ENCODE measurements at places on chromosomes 16 and 17. TPM values are rescaled to one million over a fixed set of nuclear protein-coding genes. Genes with fewer than 3 reads are reported as not detected.

The CLEC18A gene
- 2.0 TPM for total RNA-seq

The CHD3 gene
- 274 TPM for total RNA-seq

The PDILT gene
- total RNA-seq, result not detected

The OTOA gene
- total RNA-seq, result 0.19 TPM

The CCL23 gene
- total RNA-seq, result not detected

The PLEKHH3 gene
- total RNA-seq, result 0.58 TPM

The KRT14 gene
- not detected for total RNA-seq

DNA sequence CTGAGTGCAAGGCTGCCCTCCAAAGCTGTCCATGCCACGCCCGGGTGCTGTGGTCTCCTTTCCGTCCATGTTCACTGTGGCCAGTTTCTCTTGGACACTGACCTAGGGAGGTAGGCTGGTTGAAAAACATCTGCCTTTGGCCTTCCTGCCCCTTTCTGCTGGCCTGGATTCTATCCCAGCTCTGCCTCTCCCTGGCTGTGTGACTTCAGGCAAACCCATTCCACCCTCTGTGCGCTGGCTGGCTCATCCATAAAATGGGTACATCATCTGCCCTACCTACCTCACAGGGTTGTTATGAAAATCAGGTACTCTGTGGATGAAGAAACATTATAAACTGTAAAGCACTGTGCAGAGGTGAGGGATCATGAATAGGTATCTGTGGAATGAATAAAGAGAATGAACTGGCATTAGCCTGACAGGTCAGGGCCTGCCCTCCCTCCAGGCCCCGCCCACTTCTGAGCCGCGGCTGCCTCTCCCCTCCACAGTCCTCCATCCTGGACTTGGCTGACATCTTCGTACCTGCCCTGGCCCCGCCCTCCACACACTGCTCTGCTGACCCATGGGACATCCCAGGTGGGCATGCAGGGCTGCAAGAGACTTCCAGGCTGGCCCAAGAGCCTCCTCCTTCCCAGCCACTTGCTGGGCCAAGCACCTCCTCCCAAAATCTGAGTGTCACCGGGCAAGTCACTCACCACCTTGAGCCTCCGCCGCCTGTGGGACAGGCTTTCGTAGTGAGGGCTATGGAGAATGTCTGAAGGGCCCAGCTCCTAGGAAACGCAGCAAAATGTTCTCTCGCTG is 7.0 kb upstream of the SPATA20 start:
- H3K27ac ChIP-seq, result no peak overlapping the region
- no peak for DNase-seq
- H3K4me3 ChIP-seq, result no peak overlapping the region
- no peaks in the 10 kb centered on the region for H3K27me3 ChIP-seq
- H3K4me1 ChIP-seq, result peaks cover 18% of the 10 kb centered on the region

DNA sequence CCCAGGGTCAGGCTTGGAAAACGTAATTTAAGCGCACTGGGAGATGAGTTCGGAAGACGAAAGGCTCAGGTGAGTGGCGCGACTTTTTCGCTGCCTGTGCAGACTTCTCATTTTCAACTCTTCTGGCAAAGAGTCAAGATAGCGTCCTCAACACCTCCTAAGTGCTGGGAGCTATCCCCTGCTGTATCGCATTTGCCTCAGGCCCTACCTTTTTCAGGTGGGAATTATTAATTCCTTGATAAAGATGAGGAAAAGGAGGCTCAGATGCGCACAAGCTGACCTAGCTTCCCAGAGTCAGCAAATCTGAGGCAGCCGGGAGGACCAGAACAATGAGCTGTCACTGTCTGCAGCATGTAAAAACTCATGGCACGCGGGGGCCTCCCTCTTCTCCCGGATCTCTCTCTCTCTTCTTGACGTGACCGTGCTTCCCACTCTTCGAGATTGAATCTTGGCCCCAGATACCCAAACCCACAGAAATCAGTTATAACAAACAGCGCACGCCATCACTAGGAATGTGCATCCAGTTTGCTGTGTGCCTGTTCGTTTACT is 512 bp upstream of the ADAMTS18 start:
- H3K36me3 ChIP-seq, result no peaks in the 10 kb centered on the region
- no peak overlapping the region for H3K4me3 ChIP-seq
- peaks cover 14% of the 10 kb centered on the region for H3K27me3 ChIP-seq
- H3K4me1 ChIP-seq, result no peaks in the 10 kb centered on the region
- H3K27ac ChIP-seq, result no peak overlapping the region

GRCh38 chr17:63881935-63882601 is at the start of gene GH2:
Gene GH2, minus strand, starts transcription at chr17:63881944. Its CDS starts 143 bp downstream, at chr17:63881801.
- H3K27ac ChIP-seq, result no peak within 1 kb of the TSS
- no peaks in the 10 kb centered on the region for H3K36me3 ChIP-seq
- DNase-seq, result peak; percentile 54
- no peaks in the 10 kb centered on the region for H3K4me1 ChIP-seq
- H3K4me3 ChIP-seq, result no peak within 1 kb of the TSS

DNA sequence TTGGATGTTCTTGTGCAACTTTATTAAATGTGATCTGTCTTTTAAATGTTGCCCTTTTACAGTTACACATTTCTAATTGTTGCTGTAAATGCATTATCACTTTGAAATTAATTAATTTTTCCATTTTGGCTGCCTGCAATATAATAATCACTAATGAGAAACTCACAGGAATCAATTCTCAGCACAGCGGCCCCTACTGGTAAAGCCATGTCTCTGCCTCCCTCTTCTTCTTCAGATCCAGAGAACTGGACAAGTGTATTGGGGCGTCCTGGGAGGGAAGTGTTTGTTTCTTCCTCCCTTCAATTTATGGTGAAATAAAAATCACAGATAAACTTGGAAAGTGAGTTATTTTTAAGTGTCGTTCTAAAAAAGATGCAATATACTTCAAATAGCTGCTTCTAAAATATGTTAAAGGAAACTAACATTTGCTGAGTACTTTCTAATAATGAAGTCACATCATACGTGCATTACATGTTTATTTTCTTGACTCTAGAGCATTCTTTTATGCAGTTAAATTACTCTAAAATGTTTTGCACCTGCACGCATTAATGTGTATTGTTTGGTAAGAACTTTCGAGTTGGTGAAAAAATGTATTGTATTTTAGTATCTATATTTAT is 338.0 kb downstream of the WWOX start:
- H3K27ac ChIP-seq, result no peak overlapping the region
- H3K36me3 ChIP-seq, result no peaks in the 10 kb centered on the region
- DNase-seq, result peak; percentile 13
- H3K4me1 ChIP-seq, result no peaks in the 10 kb centered on the region

DNA sequence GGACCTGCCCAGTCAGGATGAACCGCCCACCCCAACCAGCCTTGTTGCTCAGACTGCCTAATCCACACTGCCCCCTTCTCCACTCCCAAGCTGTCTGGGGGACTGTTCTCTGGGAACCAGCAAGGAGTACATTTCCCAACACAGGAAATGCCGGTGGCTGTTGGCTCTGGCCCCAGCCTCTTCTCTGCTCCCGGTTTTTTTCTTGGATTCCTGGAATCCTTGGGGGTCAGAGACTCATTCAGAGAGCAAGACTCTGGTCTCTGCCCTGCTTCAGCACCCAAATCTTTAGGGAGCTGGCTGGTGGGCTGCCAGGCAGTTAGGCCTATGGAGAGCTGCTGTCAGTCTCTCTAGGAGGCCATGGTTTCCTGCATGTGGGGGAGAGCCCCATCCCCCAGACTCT is 10.8 kb upstream of the MTMR4 start:
- peaks cover 19% of the 10 kb centered on the region for H3K27me3 ChIP-seq
- H3K36me3 ChIP-seq, result no peaks in the 10 kb centered on the region

DNA sequence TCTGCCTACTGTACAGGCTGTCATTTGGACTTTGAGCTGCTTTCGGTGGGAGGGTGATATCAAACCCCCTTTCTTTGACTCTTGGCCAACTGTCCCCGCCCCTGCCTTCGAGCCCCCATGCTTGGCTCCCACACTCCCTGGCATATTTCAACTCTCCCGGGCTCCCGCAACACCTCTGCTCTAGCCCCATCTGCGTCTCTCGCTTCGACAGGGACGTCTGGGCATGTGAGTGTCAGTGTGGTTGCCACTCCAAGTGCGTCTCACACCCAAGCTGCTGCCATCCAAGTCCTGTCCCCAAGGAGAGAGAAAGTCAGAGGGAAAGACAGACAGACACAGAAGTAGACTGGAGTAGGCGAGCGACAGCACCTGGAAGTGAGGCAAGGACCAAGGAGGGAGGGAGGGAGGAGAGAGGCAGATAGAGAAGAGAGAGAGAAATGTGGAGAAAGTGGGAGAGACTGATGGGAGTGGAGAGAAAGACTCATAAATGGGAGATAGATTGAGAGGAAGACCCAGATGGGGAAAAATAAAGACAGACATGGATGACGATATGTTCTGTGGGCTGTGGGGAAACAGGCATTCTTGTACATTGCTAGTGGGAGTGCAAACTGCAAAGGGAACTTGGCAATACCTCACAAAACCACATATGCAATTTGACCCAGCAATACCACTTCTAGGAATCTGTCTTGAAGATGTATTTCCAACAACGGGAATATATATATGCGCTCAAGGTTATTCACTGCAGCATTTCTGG is 11.8 kb downstream of the STARD3 start:
- no peaks in the 10 kb centered on the region for H3K27me3 ChIP-seq
- H3K27ac ChIP-seq, result no peak overlapping the region
- H3K4me3 ChIP-seq, result no peak overlapping the region
- no peak for DNase-seq
- H3K36me3 ChIP-seq, result peaks cover 13% of the 10 kb centered on the region

DNA sequence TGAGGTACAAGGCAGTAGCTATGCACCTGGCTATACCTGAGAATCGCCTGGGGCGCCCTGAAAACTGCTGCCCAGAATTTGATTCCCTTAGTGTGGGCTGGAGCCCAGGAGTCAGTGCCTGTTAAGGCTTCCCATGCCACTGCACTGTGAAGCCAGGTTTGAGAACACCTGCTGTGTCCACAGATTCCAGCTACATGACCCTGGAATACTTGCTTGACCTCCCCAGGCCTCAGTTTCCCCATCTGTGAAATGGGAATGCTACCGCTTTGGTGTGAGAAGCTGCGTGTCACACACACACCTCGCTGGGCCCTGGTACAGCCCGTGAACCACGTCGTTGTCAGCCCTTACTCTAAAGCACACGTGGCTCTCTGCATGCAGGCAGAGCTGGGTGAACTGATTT is 271.0 kb downstream of the C16orf95 start:
- DNase-seq, result no peak
- H3K4me1 ChIP-seq, result no peaks in the 10 kb centered on the region
- H3K27me3 ChIP-seq, result no peaks in the 10 kb centered on the region
- no peaks in the 10 kb centered on the region for H3K36me3 ChIP-seq
- no peak overlapping the region for H3K27ac ChIP-seq

DNA sequence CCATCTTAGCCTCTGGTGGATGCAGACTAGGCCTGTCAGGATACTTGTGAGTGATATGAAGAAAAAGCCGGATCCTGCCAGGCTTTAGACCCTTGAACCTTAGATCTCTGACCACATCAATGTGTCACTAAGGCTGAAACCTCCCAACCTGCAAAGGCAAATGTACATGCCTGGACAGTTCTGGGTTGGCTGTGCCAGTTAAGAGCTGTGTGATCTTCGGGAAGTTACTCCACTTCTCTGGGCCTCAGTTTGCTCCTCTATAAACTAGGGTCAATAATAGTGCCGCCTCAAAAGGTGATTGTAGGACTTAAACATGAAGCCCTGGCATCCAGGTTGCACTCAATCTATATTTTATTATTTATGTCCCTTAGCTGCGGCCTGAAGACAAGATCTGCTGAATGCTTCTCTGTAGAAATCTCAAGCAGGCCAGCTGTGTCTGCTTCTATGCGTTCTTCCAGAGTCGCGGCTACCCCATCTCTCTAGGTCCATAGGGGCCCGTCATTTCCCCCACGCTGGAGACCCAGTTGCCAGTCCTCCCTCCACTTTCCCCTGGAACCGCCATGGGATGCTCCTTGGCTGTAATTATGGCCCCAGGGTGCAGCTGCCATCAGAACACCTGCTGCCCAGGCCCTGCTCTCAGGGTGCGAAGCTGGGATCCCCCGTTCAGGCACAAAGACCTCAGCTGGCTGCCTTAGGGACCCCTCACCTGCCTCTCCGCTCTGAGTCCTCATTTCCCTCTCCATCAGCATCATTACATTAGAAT is 50.2 kb downstream of the AKAP1 start:
- H3K4me1 ChIP-seq, result peaks cover 12% of the 10 kb centered on the region
- no peak for DNase-seq
- H3K4me3 ChIP-seq, result no peak overlapping the region
- H3K27ac ChIP-seq, result no peak overlapping the region
- H3K36me3 ChIP-seq, result no peaks in the 10 kb centered on the region
- H3K27me3 ChIP-seq, result peaks cover 14% of the 10 kb centered on the region

DNA sequence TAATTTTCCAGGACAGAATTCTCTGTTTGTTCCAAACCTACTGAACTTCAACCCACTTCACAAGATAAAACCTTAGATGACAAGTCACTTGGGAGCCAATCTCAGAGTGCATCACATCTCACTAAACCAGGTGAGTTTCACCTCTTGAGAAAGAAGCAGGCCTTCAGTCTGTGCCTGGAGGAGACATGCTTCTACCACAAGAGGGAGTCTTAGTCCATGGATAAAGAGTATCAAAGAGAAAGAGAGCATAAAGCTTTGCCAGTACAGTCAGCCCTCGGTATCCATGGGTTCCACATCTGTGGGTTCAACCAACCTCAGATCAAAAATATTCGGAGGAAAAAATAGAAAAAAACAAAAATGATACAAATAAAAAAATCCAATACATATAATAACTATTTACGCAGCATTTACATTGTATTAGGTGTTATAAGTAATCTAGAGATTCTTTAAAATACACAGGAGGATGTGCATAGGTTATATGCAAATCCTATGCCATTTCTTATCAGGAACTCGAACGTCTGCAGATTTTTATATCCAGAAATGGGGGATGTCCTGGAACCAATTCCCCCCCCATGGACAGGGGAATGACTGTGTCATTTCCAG is 37.7 kb downstream of the DUSP14 start:
- H3K27me3 ChIP-seq, result no peaks in the 10 kb centered on the region
- no peaks in the 10 kb centered on the region for H3K4me1 ChIP-seq
- H3K4me3 ChIP-seq, result no peak overlapping the region
- peaks cover 78% of the 10 kb centered on the region for H3K36me3 ChIP-seq
- no peak overlapping the region for H3K27ac ChIP-seq

- H3K4me1 ChIP-seq, result no peaks in the 10 kb centered on the region
- no peak overlapping the region for H3K4me3 ChIP-seq
- H3K27ac ChIP-seq, result no peak overlapping the region
- DNase-seq, result no peak
Observed at GRCh38 chr16:50505115-50505514, 43.1 kb upstream of the NKD1 start.

DNA sequence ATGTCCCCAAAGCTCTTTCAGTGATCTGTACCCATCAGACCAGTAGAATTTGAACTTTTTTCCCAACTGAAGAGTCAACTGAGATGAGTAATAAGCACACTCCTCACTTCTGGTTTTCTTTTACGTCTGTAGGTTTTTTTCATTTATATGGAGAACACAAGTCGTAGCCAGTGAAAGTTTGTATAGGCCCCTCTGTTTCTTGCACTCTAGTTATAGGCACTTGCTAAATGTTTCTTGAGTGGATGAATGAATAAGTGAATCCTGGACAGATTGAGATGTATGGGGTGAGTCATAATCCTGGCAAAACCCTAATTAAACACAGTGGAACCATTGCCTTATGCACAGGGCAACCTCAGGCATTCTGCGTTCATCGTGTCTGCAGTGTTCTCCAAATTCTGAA is 193.7 kb upstream of the TBX2 start:
- no peak for DNase-seq
- H3K4me1 ChIP-seq, result no peaks in the 10 kb centered on the region
- H3K36me3 ChIP-seq, result no peaks in the 10 kb centered on the region
- H3K4me3 ChIP-seq, result no peak overlapping the region
- H3K27ac ChIP-seq, result no peak overlapping the region
